ENCODE measurements at places on chromosomes 1 and 21.

DNA sequence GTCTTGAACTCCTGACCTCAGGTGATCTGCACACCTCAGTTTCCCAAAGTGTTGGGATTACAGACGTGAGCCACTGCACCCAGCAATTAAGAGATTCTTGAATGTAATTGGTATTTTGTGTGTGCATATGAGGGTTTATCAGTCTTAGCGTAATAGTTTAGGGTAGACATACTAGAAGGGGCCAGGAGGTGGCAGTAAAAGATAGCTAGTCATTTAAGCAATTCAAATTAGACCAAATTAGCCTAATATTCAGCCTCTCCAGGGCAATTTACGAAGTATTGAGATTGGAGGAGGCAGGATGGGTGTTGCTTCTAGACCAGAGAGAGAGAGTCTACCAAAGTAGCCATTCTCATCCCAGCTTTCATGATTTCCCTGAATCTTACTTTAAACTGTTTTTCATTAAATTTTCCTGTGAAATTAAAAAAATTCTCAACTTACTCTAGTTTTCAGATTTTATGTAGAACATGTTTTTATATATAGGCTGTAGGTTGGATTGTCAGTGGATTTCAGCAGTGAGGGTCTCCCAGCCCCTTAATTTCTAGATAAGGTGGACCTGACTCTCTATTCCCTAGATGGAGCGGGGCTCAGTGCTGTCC, 119.7 kb downstream of the HHAT start:
- no peak for DNase-seq

DNA sequence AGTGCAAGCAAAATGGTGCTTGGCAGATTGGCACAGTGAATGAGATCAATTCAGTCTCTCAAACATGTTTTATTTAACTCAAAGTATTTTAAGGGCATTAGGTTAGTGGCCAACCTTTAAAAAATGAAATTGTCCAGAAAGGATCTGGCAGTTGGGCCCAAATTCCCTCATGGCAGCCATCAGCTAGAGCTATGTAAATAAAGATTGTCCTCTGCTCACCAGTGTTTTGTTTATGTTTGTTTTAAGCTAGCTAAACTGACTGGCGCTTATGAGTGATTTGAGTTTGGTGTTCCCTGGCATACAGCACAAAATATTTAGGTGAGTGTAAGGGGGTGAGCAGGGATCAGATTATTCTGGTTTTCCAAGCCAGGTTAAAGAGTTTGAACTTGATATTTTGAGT, 18.1 kb downstream of the HDAC1 start:
- DNase-seq = no peak

- no peak for DNase-seq
Observed at GRCh38 chr1:217895841-217896240, 264.7 kb downstream of the SPATA17 start.

- DNase-seq = no peak
Observed at GRCh38 chr1:199522338-199522737, 505.2 kb upstream of the NR5A2 start.

DNA sequence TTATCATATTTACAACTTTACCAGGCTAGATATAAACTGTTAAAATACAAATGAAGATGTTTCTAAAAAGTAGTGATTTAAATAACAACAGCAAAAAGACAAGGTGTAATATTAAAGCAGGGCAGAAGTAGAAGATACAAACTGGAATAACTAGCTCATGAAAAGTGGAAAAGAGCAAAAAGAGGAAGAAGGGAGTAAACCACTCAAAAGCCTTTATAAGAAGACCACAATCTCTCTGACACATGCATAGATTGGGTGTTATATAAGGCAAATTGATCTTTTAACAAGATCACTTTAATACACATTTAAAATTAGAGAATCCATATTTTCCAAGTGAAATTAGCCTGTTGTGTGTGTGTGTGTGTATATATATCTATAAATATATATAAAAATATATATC, 5.0 kb downstream of the DENND1B start:
- DNase-seq = no peak

DNA sequence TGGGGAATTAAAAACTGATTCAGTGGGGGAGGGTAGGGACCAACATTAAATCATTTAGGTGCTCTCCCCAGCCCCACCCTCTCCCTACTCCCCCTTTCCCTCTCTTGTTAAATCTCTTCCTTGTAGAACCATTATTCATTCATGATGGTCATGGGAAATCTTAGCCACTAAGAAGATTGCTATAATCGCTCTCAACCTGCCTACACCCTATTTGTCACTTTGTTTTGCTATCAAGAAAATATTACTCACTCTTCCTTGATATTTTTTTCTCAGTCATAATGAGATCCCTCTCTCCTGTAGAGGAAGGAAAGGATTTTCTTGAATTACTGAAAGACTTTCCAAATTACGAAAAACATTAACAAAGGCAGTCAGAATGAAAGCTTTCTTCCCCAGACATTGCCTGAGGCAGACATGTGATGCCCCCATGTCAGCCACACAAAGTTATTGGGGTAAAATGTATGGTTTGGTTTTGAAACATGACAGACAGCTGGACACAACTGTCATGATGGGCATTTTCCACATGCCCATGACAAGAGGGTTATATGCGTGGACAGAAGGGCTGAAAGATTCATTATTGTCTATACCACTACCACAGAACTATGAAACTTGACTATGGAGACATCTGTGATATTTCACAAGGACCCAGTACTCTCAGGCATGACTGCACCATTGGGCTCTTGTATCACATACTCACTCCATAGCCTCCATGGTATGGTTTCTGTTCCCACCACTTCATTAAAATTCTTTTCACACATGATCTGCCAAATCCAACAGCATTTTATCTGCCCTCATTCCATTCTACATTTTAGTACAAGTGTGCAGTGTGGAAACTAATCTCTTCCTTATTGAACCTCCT, 420.1 kb downstream of the DISC1 start:
- no peak for DNase-seq

GRCh38 chr21:44298301-44298700, 1.6 kb upstream of the PFKL start:
- no peak for DNase-seq

DNA sequence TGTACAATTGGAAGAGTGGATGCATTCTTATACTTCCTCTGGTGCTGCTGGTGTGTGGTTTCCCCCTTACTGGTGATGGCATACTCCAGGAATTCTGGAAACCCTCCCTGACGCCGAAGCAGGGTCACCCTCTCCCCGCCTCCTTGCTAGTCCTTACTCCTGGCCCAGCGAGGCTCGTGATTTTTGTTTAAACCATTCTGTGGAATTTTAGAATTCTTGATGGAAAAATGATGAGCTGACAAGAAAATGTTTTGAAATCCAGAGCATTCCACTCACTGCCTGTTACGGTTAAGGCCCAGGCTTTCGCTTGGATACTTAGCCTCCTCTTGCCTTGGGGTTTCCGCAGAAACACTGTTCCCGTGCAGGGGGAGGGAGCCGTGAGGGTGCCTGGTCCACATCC, 41.1 kb downstream of the IL6R start:
- DNase-seq = no peak

- DNase-seq = no peak
Observed at GRCh38 chr1:61400131-61400770, 317.9 kb downstream of the NFIA start.

Data from transverse colon (tissue), 4 donors.